ENCODE measurements at places on chromosomes 3 and 15. TPM values are rescaled to one million over a fixed set of nuclear protein-coding genes. Genes with fewer than 3 reads are reported as not detected.

GRCh38 chr15:70308011-70308734 is 210.5 kb upstream of the TLE3 start:
- DNase-seq: no peak
- no peak overlapping the region for H3K4me3 ChIP-seq
- peaks cover 15% of the 10 kb centered on the region for H3K27me3 ChIP-seq
- no peak overlapping the region for H3K27ac ChIP-seq
- no peaks in the 10 kb centered on the region for H3K36me3 ChIP-seq

GRCh38 chr15:46296797-46297196 is 662.0 kb downstream of the SQOR start:
- H3K4me1 ChIP-seq: no peaks in the 10 kb centered on the region
- no peak for DNase-seq
- no peak overlapping the region for H3K4me3 ChIP-seq
- no peaks in the 10 kb centered on the region for H3K36me3 ChIP-seq
- no peak overlapping the region for H3K27ac ChIP-seq

GRCh38 chr3:13132731-13133410 is 59.6 kb upstream of the IQSEC1 start:
- no peaks in the 10 kb centered on the region for H3K36me3 ChIP-seq
- H3K27me3 ChIP-seq: peaks cover 45% of the 10 kb centered on the region

FAM227B gene
- total RNA-seq: 7.0 TPM

TRH gene
- not detected for total RNA-seq

DNA sequence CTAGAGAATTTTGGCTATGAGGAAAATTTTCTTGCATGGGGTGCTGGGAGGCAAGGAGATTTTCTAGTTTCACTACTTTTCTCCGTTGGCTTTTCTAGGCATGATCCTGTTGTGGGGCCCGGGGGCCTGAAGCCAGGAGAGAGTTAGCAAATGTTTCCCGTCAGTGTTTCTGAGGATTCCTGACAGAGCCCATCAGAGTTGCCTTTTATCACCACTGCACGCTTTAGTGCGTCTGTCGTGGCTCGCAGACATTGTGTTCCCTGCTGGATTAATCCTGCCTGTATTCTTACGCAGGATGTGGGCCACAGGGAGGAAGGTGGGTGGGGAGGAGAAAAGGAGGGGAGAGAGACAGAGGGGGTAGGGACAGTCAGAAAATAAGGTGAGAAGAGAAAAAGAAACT is 18.1 kb upstream of the BOC start:
- H3K36me3 ChIP-seq: peaks cover 4% of the 10 kb centered on the region
- H3K27me3 ChIP-seq: peaks cover 12% of the 10 kb centered on the region
- no peak overlapping the region for H3K27ac ChIP-seq
- H3K4me1 ChIP-seq: peaks cover 8% of the 10 kb centered on the region

Measured in HFFc6 (cell line).